ENCODE measurements at places on chromosomes 5 and 9.

GRCh38 chr9:109629615-109630014 is 131.5 kb upstream of the PTPN3 start:
- DNase-seq, result no peak

DNA sequence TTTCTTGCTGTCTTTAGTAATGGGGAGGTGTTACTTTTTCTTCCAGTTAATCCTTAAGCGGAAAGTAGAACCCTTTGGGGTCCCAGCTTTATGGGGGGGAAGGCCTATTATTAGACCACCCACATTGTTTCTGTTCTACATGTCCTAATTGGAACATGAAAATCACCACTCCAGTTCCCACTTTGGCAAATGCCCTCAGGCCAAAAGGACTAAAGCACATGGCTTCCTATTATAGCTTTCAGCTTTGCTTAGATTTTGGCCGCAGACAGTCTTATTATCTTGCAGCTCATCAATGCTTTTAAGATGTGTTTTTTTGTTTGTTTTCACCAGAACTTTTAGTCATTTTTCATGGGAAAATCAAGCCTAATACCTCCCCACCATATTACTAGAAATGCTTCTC is 296.8 kb upstream of the ANKH start:
- DNase-seq, result no peak

DNA sequence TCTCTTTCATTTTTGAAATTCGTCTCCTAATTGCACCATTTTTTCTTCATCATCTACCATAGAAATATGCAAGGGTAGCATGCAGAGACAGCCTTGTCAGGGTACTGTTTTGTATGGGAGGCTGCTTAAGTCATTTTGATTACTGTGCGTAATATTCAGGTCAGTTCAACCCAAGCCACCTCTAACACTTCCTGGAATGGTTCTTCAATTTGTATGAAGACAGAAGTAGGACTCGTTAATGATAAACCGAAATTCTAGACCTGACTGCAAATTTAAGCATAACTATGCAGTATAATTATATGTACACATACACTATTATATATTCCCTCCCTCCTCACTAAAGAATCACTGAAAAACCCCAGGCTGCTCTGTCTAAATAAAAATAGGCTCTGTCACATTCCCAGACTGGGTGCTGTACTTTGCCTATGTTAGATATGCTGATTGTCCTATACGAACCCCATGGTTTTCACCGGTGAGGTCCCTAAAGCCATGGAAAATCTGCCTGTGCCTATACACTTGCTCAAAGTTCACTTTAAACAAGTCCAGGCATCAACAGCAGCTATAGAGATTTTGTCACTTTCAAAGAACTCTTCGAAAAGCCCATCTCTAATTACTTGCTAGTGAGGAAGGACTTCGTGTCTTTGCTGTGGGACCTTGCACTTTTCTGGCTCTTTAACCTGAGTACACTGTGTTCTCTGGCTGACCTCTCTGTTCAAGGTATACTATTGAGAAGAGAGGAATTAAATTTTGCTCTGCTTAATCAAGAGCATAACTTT is 352.1 kb upstream of the CD180 start:
- DNase-seq, result no peak

DNA sequence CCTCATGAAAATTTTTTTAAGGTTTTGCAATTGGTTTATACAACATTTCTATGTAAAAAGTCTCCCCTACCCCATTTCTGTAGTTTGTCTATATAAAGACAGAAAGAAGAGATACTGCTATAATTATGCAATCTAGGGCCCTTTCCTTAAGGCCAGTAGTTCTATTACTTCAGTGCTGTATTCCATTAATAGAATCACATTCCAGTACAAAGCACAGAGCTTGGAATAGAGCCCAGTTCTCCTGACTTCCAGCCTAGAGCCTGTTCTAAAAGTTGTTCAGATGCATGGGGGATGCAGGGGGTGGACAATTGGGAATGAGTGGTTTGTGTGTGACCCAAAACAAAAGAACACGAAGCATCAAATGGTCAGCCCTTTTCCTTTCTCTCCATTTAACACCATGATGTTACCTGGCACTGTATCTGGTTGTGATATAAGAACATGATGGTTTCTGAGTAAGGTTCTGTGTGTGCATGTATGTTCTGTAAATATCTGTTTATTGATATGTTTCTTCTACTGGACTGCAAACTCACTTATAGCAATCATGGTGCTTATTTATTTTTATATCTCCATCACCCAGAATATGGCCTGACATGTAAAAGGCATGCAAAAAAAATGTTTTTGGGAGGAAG is 8.2 kb upstream of the GRAMD2B start:
- no peak for DNase-seq

DNA sequence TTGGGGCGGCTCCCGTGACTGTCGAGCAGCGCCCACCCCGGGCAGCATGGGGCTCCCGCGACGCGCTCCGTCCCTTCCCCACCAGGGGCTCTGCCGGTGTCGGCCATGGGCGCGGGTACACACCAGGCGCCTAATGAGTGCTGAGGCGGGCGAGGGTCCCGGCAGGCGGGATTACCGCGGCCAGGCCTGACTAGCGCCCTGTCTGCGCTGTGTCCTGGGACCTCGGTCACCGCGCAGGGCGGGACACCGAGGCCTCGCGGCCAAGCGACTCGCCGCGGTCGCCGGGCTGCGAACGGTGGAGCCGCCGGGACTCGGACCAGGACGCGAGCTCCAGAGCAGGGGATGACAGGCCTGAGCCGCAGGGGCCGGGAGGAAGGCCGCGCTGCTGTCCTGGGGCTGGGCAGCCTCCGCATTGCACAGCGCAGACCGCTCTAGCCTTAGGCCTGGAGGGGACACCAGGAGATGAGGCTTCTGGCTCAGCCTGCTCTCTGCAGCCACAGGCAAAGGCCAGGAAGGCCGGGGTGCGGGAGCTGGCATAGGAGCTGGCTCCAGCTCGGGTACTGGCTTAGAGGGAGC is 14.1 kb downstream of the LCN10 start:
- DNase-seq, result no peak

DNA sequence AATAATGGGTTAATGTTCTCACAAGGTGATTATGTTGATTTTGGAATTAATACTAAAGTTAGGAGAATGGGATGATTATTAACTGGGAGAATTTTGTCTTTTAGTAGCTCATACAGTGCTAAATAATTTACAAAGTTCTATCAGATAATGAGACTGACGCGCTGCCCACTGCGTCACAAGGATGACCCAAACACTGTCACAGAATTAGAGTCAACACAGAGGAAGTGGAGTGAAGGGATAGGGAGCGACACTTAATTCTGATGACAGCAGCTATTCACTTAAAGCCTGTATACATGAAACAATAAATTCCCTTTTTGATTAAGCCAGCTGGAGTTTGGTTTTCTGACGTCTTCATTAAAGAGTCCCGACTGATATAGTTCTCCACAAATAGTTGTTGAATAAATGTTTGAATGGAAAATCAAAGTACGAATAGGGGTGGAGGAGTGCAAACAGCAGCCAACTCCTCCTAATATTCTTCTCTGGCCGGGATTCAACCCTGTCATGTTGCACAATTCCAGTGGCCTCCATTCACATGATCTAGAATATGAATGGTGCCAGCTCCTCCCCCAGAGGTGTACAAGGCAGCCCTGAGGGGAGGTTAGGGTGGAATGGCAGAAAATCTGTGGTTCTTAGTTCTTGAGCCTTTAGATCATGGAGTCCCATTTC is 140.3 kb downstream of the PCSK1 start:
- DNase-seq, result no peak

GRCh38 chr9:21770871-21771560 is 31.4 kb upstream of the MTAP start:
- no peak for DNase-seq

- peak; percentile 64 for DNase-seq
These were observed at the start of gene ANKH for GRCh38 chr5:14871214-14872069. Gene ANKH, minus strand, starts transcription at chr5:14871778. Its CDS starts 331 bp downstream, at chr5:14871447.

DNA sequence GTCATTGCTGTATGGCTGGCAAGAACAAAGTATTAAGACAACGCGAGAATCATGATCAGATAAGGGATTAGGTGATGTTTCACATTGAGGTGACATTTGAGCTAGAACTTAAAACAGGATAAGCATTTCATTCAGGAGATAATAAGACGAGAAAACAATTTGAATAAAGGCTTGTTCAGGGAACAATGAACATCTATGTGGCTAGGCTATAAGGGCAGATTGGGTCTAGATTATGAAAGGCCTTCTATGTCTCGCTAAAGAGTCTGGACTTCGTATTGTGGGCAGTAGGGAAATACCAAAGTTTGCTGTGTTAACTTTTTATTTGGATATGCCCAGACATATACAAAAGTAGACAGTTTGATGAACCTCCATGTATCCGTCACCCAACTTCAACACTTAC is 6.9 kb downstream of the MRPL22 start:
- DNase-seq, result no peak

DNA sequence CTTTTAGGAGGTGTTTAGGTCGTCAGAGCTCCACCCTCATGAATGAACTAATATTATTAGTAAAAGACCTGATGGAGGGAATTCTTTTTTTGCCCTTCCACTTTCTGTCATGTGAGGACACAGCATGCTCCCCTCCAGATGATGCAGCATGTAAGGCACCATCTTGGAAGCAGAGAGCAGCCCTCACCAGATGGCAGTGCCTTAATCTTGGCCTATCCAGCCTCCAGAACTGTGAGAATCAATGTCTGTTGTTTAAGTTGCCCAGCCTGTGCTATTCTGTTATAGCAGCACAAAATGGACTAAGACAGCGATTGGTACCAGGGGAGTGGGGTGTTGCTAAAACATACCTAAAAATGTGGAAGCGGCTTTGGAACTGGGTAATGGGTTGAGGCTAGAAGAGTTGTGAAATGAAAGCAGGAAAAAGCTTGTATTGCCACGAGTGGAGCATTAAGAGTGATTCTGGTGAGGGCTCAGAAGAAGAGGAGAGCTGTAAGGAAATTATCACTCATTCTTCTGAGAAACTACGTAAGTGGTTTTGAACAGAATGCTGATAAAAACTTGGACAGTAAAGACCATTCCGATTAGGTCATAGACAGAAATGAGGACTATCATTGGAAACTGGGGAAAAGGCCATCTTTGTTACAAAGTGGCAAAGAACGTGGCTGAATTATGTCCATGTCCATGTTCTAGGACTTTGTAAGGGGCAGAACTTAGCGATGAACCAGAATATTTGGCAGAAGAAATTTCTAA is 28.6 kb downstream of the PTPDC1 start:
- DNase-seq, result no peak

DNA sequence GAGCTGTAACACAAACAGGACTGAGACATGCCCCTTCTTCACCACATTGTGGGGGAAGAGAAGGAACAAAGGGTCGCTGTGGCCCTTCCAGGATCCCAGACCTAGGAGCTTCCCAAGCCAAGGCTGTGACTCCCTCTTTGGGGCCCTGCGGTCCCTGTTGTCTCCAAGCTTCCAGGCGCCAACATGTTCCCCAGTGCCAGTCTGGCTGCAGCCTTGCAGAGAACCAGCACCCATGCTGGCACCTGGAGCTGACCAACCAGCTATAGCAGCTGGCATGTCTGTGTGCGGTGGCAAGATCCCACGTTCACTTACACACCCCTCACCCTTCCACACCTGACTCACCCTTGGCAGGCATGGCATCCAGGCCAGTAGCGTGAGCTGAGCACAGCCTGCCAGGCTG is 20.7 kb upstream of the FANCC start:
- no peak for DNase-seq

DNA sequence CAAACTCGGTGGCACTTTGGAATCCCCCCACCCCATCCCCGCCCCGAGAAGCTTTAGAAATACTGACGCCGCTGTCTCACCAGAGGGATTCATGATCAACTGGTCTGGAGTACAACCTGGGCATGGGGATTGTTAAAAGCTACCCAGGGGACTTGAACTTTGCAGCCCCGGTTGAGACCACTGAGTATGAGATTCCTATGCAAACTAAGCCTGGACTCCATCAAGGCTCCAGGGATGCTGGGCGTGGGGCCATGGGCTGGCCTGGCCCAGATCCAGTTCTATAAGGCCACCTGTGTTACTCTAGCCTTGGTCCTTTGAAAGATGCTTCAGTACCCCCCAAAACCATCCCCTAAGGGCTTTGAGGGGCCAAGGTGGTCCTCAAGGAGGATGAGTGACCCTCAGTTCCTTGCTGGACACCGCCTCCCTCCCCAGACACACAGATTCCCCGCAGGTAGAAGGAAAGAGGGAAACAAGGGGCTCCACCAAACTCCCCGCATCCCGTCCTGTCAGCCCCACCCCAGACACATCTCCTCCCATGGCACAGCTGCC is 68.5 kb downstream of the MRPL36 start:
- DNase-seq, result no peak

GRCh38 chr9:68876681-68877080 is 137.2 kb downstream of the PRKACG start:
- DNase-seq, result no peak

- no peak for DNase-seq
These were observed 46.8 kb downstream of the MRPL36 start for GRCh38 chr5:1752881-1753280.

- DNase-seq, result no peak
These were observed 52.2 kb downstream of the GKAP1 start for GRCh38 chr9:83765376-83765775.

DNA sequence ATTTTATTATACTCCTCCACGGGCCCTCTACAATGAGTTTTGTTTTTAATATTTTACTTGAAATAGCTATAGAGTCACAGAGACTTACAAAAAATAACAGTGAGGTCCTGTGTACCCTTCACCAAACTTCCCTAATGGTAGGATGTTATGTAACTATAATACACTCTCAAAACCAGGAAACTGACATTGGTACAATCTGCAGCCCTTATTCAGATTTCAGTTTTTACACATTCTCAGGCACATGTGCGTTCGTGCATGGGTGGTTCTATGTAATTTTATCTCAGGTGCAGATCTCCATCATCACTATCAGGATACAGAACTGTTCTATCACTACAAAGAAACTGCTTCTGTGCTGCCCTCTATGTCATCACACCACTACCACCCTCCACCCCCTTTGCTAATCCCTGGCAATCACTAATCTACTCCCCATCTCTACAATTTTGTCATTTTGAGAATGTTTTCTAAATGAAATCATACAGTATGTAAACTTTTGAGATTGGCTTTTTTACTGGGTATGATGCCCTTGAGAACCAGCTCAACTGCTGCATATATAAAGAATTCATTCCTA is 16.4 kb downstream of the RAB14 start:
- DNase-seq, result no peak

DNA sequence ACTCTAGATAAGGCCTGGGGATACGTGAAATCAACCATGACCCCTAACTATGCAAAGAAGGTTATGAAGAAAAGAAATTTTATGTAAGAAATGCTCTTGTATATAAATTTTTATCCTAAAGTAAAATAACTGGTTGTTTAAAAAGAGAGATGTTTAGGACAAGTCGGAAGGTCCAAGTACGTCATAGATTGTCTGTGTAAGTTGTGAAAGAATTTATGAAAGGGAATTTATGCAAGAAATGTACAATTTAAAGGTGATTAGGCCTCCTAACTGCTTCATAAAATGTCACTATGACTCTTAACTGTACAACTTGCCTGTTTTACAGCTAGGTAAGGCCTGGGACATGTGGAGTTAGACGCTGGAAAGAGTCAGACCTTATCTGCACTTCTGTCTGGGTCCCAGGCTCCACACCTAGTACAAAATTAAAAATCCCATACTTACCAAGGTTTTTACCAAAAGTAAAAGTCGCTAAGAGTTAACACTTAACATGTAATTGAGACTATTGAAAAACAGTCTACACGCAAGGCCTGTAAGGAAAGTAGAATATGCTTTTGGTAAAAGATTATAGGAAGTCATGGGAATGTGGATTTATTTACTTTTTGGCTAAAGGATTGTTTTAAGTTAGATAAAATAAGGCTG is 77.4 kb downstream of the KIAA0825 start:
- DNase-seq, result no peak

Measured in stimulated activated CD8-positive, alpha-beta memory T cell treated with anti-CD3 and anti-CD28 coated beads, Interleukin-7, amount 100 ng/mL, for 1 hour (primary cell).